Astrocyte (in vitro differentiated cells and primary cell): ENCODE measurements at places on chromosomes 1 and 21.
A peak's percentile ranks its signal among the peaks of the same experiment; 100 is the strongest.

- no peak for DNase-seq
These were observed 322.5 kb downstream of the AJAP1 start for GRCh38 chr1:4976859-4977440.

DNA sequence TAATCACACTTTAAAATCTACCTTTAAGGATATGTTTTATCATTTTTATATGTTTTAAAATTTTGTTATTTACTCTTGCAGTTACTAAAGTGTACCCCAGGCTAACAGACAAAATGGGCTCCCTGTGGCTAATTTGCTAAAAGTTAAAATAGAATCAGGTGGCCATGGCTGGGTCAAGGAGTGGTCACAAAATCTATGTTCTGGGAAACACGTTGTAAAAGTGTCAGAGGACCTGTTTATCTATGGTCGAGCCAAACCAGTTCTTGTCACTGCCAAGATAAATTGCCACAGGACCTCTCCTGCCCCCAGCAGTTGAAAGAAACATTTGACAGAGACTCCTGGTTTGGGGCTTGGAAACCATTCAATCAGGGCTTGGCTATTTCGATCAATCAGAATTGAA is 21.2 kb upstream of the TTLL7 start:
- DNase-seq, result no peak

DNA sequence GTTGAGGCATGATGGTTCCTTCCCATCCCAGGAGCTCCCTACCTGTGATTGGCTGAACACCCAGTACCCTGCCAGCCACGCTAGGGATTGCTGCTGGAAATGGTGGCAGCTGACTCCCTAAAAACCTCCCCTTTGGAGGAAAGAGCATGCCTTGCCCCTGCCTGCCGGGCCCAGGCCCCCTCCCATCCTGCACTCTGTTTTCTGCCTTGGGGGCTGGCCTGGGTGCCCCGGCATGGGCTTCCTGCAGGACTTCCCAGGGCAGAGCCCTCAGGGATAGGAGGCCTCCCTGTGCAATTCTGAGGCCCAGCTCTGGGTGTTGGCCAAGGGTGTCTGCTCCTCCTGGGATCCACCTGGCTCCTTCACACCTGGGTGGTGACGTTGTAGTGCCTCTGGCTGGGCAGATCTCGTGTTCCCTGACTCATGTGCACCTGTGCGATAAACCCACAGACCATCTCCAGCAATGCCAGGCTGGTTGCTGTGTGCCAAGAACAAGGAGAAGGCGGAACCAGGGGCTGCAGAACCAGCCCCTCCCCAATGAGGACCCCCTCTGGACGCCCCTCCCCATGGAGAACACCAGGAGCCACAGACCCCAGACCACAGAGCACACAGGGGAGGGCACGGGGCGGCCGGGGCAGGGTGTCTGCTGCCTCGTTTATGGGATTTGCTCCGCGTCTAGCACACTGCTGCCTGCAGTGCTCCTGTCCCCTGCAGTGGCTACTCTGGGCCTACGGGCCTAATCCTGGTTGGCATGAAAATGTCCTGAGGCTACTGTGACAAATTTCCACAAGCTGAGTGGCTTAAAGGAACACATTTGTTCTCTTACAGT is 13.6 kb downstream of the CSTB start:
- DNase-seq, result no peak

GRCh38 chr1:35598895-35599294 is 25.8 kb downstream of the TFAP2E start:
- no peak for DNase-seq

GRCh38 chr1:113811156-113811887 is 954 bp downstream of the RSBN1 start:
- DNase-seq, result no peak

DNA sequence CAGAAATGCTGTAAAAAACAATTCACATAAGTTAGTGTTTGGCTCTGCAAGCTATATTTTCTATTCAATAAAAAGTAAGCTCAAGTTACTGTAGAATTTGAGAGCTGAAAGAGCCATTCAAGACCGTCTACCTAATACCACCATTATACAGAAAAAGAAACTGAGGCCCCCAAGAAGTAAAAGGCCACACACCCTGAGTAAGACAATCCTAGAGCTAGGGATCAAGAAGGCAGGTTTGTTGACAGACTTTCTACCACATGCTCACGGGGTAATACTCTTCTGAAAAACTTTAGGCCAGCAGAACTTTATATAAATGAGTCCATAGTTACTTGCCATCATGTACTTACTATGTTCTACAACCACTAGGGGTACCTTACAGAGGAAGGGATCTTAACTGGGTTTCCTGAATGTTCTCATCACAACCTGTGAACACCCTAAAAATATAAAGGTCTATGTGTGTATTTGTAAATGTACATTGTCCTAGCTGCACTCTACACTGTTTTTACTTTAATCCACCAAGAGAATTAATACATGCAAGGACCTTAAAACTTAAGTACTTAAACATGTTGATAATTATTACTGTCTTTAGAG is 2.7 kb downstream of the PSMG1 start:
- DNase-seq, result no peak

DNA sequence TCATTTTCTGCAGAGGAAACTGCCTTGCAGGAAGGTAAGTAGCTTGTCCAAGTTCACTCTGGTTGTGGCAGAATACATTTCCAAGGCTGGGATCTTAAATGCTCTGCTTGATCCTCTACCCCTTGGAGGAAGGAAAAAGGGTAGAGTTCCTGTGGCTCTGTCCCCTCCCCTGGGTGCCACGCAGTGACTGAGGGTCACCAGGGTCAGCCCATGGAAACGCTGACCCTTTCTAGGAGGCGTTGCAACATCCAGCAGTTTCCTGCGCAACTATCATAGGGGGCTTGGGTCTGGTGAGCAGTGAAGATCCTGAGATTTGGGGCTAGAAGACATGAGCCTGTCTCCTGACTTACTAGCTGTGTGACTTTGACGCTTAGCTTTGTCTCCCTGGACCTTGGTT is 29.4 kb upstream of the EPS8L3 start:
- no peak for DNase-seq

GRCh38 chr1:207645635-207646081 is 725 bp downstream of the CR1L start:
- DNase-seq, result no peak

DNA sequence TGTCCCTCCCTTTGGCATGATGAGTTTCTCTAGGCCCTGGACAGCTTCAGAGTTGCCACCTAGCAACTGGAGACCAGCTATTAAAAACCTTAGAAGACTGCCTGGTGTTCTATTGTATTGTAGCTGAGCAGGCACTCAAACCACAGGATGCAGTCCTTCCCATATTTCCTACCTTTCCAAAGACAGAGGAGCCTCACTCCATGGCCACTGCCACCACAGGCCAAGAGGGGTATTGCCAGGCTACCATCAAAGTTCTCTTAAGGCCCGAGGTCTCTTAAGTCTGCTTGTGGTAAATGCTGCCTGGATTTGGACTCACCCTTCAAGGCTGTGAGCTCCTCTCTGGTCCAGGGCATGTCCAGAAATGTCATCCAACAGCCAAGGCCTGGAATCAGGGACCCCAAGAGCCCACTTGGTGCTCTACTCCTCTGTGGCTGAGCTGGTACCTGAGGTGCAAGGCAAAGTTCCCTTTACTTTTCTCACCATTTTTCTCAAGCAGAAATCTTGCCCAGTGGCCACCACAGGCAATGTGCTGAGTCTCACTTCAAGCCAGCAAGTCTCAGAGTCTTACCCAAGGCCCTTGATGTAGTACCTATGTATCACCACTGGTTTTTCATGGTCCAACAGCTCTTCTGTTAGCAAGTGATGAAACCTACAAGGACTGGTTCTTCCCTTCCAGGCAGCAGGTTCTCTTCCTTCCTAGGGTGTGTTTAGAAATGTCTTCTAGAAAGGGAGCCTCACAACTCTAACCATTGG is 269.4 kb downstream of the AMY1C start:
- no peak for DNase-seq

- no peak for DNase-seq
These were observed 319.2 kb upstream of the SPAG17 start for GRCh38 chr1:118504221-118504644.

GRCh38 chr1:153880962-153881361 is 41.8 kb downstream of the GATAD2B start:
- DNase-seq, result peak; percentile 92

GRCh38 chr1:60118085-60118484 is 44.5 kb upstream of the C1orf87 start:
- DNase-seq, result no peak

GRCh38 chr21:17532292-17532691 is 19.4 kb downstream of the CXADR start:
- DNase-seq, result no peak

GRCh38 chr1:185156288-185156853 is 382 bp downstream of the TRMT1L start:
- peak; percentile 17 for DNase-seq

- no peak for DNase-seq
These were observed 114.9 kb downstream of the CASZ1 start for GRCh38 chr1:10681296-10682107.

DNA sequence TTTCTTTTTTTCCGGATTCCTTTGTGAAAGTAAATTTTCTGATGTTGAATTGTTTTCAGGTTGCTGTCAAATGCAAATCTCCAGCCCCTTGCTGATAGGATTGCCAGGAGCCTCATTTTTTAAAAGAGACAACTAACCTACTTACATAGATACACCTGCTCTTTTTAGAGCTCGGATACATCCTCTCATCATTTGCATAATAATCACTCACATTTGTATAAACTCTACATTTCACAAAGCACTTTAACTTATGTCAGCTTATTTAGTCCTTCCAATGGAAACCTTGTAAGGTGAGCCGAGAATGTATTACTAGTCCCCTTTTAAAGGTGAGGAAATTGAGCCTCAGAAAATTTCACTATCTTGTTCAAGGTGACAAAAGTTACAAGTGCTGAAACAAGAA is 84.8 kb downstream of the KCTD3 start:
- DNase-seq, result no peak

GRCh38 chr1:45038661-45039364 is 26.8 kb downstream of the UROD start:
- DNase-seq, result no peak

GRCh38 chr1:69269491-69269890 is 298.2 kb upstream of the LRRC7 start:
- DNase-seq, result no peak

DNA sequence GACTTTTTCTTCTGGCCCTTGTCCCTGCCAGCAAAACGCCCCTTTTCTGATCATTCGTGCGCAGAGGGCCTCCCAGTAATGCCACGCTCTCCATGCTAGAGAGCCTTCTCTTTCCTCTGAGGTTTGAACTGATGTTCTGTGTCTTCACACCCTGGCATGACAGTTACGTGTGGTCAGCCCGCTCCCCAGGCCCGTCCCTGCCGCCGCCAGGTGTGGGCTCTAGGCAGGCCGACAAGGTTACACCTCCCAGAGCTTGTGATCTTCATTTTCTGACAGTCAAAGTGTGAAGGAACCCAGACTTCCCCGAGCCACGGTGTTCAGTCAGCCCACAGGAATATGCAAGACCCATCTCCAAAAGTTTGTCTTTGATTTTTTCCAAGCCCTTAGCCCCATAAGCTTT is 265.6 kb downstream of the TM2D1 start:
- DNase-seq, result no peak

DNA sequence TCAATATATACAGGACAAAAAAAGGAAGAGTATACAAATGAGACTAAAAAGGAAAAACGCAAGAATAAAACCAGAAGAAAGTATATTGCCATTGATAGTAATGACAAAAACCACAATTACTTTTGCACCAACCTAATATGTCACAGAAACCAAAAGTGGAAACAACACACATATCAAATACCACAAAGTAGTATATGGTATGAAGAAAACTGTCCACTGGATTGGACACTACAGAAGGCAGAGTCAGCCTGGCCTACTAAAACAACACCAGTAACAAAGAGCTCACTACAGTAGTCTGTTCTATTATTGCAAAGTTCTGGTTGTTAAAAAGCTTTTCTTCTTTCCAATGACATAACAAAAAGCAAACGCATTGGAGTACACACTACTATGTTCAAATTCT is 17.7 kb downstream of the TESK2 start:
- DNase-seq, result no peak

- no peak for DNase-seq
These were observed 23.9 kb downstream of the CNIH3 start for GRCh38 chr1:224640018-224640417.

GRCh38 chr1:224894915-224895314 is 34.6 kb upstream of the DNAH14 start:
- peak; percentile 19 for DNase-seq

GRCh38 chr1:16187748-16188401 is 24.6 kb downstream of the ARHGEF19 start:
- peak; percentile 64 for DNase-seq

DNA sequence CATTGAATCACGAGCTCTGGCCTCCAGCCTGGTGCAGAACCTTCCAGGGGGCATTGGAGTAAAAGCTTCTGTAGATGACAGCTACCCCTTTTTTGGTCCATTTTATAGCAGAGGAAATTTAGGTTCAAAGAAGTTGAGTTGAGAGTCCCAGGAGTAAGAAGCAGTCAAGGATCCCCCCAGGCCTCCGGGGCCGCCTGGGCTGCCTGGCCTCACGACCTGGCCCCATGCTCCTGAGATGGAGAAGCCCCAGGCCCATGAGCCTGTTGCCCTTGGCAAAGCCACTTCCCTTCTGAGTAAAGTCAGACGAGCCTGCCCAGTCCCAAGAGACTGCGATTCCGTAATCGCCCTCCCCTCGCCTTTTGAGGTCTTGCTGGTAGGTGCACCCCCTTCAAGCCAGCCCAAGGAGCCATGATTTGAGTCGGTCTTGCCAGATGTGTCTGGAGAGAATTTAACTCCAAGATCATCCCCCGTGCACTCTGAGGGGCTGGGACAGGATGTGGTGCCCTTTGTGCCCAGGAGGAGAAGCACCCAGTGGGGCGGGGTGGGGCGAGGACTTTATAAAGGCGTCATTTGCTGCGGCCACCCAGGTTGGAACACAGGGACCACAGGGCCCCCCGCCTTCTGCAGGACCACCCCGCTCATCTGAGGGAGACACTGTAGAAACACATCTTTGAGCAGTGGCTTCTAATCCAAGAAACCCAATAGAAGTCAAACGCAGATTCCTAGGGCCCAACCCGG is 30.1 kb downstream of the PDE9A start:
- no peak for DNase-seq

DNA sequence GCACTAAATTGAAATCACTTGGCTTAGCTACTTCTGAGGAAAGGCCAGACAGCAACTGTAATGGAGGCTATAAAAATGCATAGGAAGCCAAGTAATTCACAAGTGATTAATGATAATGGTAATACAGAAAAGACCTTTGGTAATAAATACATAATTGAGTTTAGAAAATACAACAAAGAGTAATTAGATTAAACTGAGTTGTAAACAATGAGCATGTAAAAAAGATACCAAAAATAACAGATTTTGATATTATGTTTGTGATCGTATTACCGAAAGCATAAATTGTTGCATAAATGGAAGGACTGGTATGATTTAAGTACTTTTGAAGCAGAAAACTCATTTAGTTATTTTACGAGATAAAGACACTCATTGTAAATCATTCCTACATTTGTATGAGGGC is 556.7 kb upstream of the TMPRSS15 start:
- DNase-seq, result no peak

DNA sequence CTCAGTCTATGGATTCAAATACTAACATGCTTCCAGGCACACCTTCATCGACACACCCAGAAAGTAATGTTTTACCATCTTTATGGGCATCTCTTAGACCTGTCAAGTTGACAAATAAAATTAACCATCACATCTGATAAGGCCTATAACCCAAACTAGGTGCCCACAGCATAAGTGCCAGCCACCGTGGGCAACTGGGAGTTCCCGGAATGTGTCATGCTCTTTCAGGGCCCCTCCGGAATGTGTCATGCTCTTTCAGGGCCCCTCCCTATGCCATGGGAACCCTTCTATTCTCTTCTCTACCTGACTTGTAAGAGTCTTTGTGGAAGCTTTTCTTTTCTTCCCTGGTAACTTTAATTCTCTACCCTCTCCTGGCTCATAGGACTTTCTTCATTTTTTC is 26.6 kb downstream of the KRTAP24-1 start:
- no peak for DNase-seq
